Ascending aorta (tissue), 2 donors: ENCODE measurements at places on chromosomes 13 and 19.

- DNase-seq, result no peak
Observed at GRCh38 chr19:49718511-49718910, 27.6 kb downstream of the CPT1C start.

DNA sequence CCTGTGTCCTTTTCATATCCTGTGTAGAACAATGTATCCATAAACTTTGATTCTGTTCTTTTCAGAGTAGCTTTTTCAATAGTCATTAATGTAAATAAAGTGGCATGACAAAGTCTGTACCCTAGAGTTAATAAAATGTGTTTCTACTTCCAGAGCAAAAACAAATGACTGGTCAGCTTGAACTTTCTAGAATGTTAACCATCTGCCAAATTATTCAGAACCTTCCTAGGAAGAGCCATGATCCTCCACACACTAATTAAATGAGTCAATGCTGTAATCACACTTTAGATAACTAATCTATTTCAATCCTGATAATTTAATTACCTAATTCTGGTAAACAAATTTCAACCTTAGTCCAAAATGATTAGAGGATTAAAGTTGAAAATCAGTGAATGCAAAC lies 73.2 kb downstream of the DIAPH3 start:
- no peak for DNase-seq

- peak; percentile 97 for DNase-seq
Observed at GRCh38 chr19:1605236-1606137, at the start of gene UQCR11. Gene UQCR11, minus strand, starts transcription at chr19:1605462. Its CDS starts 53 bp downstream, at chr19:1605409.

DNA sequence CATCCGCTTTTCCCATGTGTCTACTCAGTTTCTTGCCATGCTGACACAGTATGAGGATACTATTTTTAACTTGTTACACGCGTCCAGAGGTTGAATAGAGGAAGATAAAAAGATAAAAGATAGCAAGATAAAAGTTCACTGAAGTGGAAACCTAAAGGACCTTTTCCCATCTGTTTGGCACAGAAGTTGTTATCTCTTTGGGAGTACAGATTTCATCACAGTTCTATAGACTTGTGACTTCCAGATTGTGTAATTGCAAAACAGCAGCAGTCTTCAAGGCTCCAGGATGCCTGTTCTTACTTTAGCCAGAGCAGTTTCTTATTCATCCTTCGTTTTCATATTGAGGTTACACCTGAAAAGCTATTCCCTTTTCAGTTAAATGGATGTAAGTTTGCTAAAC lies 369.2 kb downstream of the GPC5 start:
- DNase-seq, result no peak

DNA sequence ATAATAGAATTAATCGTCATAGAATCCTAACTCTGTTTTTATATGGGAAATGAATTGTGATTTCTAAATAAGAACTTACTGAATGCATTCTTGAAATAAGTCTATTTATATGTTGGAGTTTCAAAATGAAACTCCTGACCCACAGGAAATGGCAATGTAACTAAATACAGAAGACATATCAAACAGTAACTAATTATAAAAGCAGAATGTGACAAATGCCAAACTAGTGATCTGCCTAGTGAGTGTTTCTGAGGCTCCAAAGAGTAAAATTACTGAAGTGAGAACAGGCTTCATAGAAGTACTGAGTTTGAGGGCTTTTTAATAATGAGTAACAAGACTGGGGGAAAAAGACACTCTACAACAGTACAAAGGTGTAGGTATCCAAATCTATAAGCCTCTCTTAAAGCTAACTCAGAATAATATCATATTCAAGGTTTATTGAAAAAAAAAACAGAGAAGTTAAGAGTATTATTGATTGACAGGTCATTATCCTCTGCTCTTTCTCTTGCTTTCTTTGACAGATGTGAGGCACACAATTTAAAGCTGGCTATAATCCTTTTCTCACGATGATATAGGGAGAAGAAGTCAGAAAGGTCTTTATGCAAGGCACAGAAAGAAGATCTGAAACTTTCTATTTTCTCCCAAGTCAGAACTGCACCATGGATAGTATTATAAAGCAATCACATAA lies 17.4 kb upstream of the ATXN8OS start:
- DNase-seq, result no peak

GRCh38 chr19:42168206-42168605 lies 36.0 kb upstream of the POU2F2 start:
- DNase-seq, result no peak

DNA sequence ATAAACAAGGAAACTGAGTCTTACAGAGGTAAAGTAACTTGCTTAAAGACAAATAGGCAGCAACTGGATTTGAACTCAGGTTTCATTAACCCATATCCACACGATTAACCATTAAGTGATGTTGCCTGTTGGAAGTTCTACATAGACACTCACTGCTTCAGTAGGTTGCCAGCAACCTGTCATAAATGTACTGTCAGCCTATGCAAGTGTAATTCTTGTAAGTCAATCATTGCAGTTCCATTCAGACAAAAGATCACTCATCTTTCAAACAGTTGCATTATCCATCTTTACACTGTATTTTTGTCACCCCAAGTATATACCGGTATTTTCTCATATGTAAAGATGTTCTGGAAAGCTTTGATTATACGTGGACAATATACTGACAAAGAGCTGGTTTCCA lies 676.9 kb upstream of the PCDH20 start:
- no peak for DNase-seq

- peak; percentile 21 for DNase-seq
Observed at GRCh38 chr13:32902874-32903273, 113.3 kb upstream of the KL start.

DNA sequence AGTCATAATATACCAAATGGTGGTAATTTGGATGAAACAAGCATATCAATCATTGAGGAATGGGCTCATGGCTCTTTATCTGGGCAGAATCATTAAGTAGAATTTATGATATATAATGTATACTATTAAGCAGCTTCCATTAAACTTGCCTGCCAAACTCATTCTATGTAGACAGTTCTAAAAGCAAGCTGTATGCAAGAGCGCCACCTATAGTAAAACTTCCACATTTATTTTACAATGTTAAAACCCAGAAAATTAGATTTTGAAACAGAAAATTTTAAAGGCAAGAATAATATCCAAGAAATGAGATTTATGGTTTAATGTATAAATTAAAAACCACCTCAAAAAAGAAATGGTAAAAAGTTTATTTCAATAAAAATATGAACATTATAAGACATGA lies 161.5 kb downstream of the MZT1 start:
- no peak for DNase-seq

- no peak for DNase-seq
Observed at GRCh38 chr19:29702161-29702962, 12.7 kb downstream of the C19orf12 start.

- no peak for DNase-seq
Observed at GRCh38 chr13:28181413-28181812, 43.1 kb downstream of the PAN3 start.
